ENCODE measurements at places on chromosomes 5 and 9.

GRCh38 chr9:33393581-33393980 is 8.8 kb downstream of the AQP7 start:
- no peak for DNase-seq

GRCh38 chr5:87524217-87524616 is 111.5 kb upstream of the CCNH start:
- DNase-seq = no peak

DNA sequence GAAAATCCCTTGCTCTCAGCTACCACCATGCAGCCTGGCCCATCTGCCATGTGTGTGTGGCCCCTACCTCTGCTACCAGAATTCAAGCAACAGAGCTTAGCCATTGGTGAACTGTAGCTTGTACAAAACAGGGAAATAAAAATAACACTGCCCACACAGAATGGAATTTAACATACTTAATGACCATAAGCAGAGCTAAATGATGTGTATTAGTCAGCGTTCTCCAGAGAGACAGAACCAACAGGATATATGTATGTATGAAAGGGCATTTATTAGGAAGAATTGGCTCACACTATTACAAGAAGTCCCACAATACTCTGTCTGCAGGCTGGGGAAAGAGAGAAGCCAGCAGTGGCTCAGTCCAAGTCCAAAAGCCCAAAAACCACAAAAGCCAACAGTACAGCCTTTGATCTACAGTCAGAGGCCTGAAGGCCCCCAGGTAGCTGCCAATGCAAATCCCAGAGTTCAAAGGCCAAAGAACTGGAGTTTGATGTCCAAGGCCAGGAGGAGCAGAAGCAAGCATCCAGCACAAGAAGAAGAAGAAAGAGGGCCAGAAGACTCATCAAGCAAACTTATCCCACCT is 318.8 kb downstream of the DNAH5 start:
- DNase-seq = no peak

GRCh38 chr5:123116058-123116457 is 27.0 kb downstream of the PRDM6 start:
- DNase-seq = no peak

All from natural killer cell treated with Interleukin-12 subunit alpha and Interleukin-12 subunit beta and Interleukin-15 and Interleukin-18, amount 100 ng/mL, for 72 hours (primary cell).